CD14-positive monocyte (primary cell): ENCODE measurements at places on chromosomes 5 and 9.
A peak's percentile ranks its signal among the peaks of the same experiment; 100 is the strongest.

DNA sequence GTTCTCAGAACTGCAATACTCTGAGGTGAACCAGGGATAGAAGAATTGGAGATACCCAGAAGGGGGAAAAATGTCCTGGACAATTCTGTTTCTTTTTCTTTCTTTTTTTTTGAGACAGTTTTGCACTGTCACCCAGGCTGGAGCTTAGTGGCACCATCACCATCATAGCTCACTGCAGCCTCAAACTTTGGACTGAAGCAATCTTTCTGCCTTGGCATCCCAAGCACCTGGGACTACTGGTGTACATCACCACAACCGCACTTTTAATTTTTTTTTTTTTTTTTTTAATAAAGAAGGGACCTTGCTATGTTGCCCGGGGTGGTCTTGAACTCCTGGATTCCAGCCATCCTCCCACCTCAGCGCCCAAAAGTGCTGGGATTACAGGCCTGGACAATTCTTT lies 1.9 kb downstream of the EMB start:
- no peak for DNase-seq

- DNase-seq = no peak
These were observed 364.3 kb downstream of the PDE4D start for GRCh38 chr5:59529239-59529638.

GRCh38 chr5:113271745-113272454 lies 162.9 kb downstream of the TSSK1B start:
- no peak for DNase-seq

DNA sequence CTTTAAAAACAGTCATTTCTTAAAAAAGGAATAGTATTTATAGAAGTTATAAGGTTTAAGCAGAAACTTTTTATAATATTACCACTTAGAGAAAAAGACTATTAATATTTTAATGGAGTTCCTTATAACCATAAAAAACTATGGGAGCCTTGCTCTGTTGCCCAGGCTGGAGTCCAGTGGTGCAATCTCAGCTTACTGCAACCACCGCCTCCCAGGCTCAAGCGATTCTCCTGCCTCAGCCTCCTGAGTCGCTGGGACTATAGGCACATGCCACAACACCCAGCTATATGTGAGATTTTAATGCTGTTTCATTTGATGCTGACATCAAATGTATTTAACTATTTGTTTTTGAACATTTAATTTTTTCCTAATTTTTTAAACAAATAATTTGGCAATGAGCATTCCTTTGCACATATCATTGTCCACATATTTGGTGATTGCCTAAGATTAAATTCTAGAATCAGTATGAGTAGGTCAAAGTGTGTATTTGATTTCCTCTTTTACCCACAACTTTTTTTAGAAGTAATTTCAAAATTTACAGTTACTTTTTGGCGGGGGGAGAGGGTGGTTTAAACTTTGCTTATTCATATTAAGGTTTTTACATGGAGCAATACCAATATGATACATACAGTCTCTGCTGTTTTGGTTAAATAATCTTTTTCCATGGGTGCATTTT lies 235.5 kb downstream of the ARHGEF28 start:
- DNase-seq = peak; percentile 34

- DNase-seq = peak; percentile 13
These were observed 114.3 kb downstream of the CRB2 start for GRCh38 chr9:123470121-123470782.

- no peak for DNase-seq
These were observed 5.4 kb downstream of the GFPT2 start for GRCh38 chr5:180347702-180348101.

GRCh38 chr9:96135076-96135752 lies 166.8 kb downstream of the HSD17B3 start:
- no peak for DNase-seq

GRCh38 chr5:178130576-178131445 lies at the start of gene RMND5B:
RMND5B (plus strand) TSS chr5:178131014; CDS start chr5:178138120, 7,106 bp downstream.
- DNase-seq = peak; percentile 76

DNA sequence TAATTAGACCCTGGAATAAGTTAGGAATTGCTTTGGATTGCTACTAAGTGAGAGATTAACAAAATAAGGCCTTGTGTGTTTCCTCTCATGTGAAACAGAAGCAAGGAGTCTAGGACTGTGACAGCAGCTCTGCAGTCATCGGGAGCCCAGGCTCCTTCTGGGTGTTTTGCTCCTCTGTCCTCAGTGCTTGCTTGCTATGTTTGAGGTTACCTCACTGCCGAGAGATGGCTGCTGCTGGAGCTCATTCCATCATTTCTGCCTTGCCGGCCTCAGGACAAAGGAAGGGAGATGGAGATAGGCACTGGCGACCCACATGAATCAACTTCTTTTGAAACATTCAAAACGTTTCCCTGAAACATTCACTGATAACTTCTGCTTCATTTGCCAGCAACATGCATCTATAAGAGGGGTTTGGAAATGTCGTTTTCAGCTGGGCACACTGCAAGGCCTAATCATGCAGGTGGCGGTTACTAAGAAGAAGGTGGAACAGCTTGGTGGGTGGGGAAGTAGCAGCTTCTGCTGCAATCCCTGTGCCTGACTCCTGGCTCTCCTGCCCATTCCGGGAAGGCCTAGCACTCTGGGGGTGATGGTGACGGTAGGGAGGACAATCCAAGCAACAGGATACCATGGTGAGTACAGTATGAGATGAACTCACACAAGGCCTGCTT lies 77.2 kb upstream of the CD180 start:
- no peak for DNase-seq

DNA sequence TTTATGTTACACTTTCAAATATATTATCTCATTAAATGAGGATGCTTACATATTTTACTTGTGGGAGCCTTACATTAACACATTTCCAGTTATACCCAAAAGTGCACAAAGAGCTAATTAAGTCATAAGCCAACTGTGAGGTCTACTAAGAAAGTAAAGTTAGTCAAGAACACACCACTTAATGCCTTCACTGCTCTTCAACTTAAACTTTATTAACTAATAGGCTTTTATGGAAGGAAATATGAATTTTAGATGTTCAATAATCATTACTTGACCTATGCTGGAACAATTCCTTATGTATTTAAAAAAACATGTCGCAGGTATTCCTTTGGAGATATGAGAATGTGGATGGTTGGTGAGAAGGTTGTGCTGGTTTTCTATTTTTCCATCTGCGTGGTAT lies 3.4 kb downstream of the ST8SIA4 start:
- no peak for DNase-seq

DNA sequence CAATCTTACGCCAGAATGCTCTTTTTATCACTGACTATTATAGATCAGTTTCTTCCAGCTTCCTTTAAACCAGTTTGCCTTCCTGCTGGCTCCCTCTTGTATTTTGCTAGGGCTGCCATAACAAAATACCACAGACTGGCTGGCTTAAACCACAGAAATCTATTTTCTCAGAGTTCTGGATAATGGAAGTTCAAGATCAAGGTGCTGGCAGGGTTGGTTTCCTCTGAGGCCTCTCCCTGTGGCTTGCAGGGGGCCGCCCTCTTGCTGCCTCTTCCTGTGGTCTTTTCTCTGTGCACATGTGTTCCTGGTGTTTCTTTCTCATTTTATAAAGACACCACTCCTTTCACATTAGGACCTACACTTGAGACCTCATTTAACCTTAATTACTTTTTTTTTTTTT lies 6.8 kb upstream of the FXN start:
- DNase-seq = no peak

- DNase-seq = no peak
These were observed 26.0 kb upstream of the ARAP3 start for GRCh38 chr5:141708016-141708415.

GRCh38 chr5:143544606-143545005 lies 141.1 kb upstream of the NR3C1 start:
- DNase-seq = no peak

- DNase-seq = no peak
These were observed 33.5 kb upstream of the PIK3R1 start for GRCh38 chr5:68182094-68182493.

- peak; percentile 7 for DNase-seq
These were observed 18.3 kb upstream of the RNU6ATAC start for GRCh38 chr9:134182554-134183085.

- DNase-seq = no peak
These were observed 232.9 kb downstream of the GOLPH3 start for GRCh38 chr5:31941151-31941755.

GRCh38 chr5:84741056-84741455 lies 356.4 kb upstream of the EDIL3 start:
- DNase-seq = peak; percentile 3

DNA sequence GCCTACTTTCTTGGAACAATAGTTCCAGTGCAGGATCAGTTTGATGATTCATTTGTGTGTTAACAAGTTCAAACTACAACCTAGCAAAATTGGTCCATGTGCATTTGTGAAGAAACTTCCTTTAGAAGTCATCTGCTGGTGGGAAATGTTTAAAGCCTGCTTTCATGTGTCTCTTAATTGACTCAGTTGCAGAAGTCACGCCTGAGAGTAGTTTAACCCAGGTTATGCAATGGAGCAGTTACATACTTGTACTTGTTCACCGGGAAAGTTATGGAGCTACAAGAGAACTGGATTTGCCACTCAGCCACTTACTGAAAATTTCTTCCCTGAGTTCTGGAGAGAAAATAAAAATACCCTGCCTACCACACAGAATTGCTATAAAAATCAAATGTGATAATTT lies 1397.8 kb downstream of the PTPRD start:
- no peak for DNase-seq

- DNase-seq = no peak
These were observed 243.4 kb upstream of the KLF4 start for GRCh38 chr9:107732781-107733522.

DNA sequence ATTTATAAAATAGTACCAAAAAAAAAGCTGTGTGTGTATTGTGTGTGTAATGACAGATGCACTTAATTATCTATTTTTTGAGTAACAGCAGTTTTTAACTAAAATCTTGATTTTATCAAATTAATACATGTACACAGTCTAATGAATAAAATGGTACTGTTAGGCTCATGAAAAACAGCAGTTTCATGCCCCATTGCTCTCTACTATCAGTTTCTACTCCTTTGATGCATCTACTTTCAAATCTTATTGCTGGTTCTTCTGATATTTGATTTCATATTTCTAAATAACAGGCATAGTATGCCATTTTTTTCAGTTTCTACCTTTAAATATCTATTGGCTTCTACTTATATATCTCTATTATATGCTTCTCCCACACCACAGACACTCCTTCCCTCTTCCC lies 117.4 kb downstream of the CCDC171 start:
- no peak for DNase-seq

- no peak for DNase-seq
These were observed 4.2 kb upstream of the UNC5A start for GRCh38 chr5:176806137-176806536.

- no peak for DNase-seq
These were observed 13.6 kb downstream of the EXOC3 start for GRCh38 chr5:456351-457194.

- no peak for DNase-seq
These were observed 800.6 kb upstream of the CDH6 start for GRCh38 chr5:30392897-30393296.
